T-helper 22 cell (primary cell): ENCODE measurements at places on chromosomes 16 and 17.

DNA sequence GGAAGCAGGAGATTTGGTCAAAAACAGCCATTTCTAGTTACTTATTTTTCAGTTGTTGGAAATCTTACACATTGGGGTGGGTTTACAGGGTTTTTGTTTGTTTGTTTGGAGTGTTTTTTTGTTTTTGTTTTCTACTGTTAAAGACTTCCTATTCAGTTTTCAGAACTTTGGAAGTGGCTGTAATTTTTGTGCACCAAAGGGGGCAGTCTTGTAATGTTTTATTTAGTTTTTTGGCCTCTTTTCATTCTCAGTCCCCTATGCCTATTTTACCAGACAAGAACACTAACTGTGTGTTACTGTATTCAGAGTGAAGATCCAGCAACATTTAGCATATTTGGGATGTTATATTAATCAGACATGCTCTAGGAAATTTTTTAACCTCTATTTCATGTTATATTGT, 20.6 kb downstream of the TPPP3 start:
- DNase-seq, result no peak

GRCh38 chr17:50316016-50316587, 29.8 kb upstream of the XYLT2 start:
- no peak for DNase-seq

GRCh38 chr16:54505549-54506213, 219.1 kb upstream of the IRX3 start:
- no peak for DNase-seq

- no peak for DNase-seq
These were observed 9.8 kb upstream of the SMPD3 start for GRCh38 chr16:68458101-68458500.

DNA sequence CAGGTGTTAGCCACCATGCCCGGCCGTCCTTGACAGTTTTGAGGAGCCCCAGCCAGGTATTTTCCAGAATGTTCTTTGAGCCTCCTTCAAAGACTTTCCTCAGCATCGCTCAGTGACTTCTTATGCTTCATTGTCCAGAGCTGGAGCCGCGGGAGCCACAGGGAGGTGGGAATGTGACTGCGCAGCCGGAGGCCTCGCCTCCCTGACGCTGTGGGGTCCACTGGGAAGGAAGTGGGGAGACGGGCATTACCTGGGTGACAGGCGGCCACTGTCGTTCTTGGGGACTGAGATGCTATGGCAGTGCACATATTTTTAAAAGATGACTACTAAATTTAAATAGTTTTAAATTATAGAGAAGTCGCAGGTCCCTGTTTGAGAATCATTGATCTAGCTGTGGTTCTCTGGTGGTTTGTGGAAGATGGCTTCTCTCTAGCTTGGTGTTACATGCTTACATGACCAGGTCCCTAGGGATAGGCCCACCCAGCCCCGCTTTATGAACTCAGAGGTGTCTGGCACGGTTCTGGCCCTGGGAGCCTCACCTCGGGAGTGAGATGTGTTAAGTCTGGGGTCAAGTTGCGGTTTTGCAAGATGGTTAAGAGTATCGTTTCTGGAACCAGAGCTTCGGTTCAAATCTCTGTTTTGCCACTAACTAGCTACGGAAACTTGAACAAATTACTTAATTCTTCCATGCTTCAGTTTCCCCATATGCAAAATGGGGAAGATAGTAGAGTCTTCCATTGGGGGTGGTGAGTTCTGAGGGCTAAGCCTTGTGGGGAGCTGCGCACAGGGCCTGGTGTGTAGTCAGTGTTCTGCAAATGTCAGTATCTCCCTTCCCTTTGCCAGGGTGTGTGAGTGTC, 53.0 kb downstream of the ATP2C2 start:
- no peak for DNase-seq

GRCh38 chr16:81654346-81654745, 124.7 kb upstream of the PLCG2 start:
- DNase-seq, result no peak

DNA sequence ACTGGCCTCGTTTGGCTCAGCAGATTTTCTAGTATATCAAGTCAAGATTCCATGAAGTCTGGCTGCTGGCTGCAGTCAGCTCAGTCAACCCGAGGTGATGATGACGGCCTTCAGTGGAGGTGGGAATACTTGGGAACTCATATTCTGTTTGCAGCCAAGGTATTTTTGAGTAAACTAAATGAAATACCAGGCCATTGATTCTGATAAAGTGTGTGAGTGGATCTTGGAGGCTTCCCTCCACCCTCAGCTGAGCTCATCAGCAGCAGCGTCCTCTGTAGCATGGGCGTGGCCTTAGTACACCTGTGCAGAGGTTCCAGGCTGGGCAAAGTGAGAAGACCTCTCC, 22.0 kb upstream of the TACO1 start:
- no peak for DNase-seq

DNA sequence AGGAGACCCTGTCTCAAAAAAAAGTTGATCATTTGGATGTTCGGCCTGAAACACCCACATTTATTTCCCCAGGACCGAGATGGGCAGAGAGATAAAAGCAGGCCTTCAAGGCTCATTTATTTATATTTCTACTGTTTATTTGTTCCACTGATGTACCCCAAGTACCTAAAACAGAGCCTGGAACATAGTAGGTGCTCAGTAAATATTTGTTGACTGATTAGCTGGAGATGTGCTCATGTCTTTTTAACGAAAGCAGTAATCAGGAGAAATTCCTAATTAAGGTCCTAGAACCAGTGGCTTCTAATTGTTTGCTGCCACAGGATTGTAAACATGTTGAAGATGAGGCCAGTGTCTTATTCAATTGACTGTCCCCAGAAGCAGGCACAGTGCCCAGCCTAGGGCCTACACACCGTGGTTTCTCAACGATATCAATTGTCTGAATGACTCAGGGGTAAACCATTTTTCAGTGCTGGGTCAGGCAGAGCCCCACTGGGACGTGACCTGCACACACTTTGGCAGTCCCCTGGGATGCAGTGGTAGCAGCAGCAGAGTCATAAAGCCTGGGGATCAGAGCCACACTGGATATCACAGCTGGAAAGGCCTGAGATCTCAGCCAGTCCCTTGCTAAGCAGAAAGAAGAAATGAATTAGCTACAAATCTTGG, 34.8 kb downstream of the SOST start:
- DNase-seq, result no peak

DNA sequence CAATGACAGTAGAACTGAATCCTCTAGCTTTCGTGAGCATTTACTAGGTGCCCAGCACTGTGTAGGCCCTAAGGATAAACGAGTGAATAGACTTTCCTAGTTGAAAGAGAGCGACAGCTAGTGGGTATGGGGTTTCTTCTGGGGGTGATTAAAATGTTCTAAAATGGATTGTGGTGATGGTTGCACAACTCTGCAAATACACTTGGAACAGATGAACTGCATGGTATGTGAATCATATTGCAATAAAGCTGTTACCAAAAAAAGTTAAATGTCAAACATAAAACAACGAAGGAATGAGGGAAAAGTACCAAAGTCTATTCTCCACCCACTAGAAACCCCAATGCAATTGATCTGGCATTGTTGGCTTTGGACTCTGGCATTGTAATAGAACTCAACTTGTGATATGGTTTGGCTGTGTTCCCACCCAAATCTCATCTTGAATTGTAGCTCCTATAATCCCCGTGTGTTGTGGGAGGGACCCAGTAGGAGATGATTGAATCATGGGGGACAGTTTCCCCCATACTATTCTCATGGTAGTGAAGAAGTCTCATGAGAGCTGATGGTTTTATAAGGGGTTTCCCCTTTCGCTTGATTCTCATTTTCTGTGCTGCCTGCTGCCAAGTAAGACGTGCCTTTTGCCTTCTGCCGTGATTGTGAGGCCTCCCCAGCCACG, 70.5 kb downstream of the MARF1 start:
- no peak for DNase-seq

- no peak for DNase-seq
These were observed 10.5 kb upstream of the TEKT3 start for GRCh38 chr17:15351925-15352324.

GRCh38 chr16:68417711-68418301, 30.5 kb downstream of the SMPD3 start:
- peak; percentile 52 for DNase-seq

- DNase-seq, result peak; percentile 45
These were observed 10.2 kb upstream of the NFATC3 start for GRCh38 chr16:68074850-68075555.

GRCh38 chr17:29597361-29598172, 4.6 kb downstream of the ANKRD13B start:
- no peak for DNase-seq

DNA sequence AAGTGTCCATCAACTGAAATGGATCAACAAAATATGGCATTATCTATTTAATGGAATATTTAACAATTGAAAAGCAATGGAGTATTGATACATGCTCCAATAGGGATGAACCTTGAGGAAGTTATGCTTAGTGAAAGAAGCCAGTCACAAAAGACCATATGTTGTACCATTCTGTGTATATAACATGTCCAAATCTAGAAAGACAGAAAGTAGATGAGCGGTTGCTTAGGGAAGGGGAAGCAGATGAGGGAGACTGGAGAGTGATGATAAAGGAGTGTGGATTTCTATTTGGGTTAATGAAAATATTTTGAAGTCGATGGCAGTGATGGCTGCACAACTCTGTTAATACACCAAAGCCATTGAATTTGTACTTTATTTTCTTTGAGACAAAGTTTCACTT, 8.5 kb upstream of the ERN1 start:
- DNase-seq, result no peak

DNA sequence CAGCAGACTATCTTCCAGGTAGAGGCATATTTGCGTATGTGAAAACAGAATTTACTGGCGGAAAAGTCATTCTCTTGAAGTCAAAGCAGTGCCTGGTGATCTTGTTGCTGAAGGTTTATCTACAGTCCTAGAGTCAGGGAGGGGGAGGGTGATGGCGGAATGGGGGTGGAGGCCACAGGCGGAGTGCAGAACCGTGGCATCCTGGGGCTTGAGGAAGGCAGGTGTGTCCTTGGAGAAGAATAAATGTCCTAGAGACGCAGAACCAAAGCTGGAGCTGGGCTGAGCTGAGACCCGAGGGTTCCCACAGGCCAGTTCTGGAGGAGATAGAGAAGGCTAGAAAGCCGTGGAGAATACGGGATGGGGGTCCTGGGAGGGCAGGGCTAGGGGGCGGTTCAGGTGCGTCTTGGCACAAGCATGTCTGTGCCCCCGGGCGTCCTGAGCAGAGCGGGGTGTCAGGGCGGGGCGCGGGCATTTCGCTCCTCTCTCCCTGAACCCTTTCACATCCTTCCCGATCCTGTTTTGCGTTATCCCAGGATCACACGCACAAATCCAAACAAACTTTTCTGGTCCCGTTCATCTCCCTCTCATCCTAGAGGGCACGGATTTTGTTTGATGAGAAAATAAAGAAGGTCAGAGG, 76.9 kb upstream of the CREBBP start:
- no peak for DNase-seq

DNA sequence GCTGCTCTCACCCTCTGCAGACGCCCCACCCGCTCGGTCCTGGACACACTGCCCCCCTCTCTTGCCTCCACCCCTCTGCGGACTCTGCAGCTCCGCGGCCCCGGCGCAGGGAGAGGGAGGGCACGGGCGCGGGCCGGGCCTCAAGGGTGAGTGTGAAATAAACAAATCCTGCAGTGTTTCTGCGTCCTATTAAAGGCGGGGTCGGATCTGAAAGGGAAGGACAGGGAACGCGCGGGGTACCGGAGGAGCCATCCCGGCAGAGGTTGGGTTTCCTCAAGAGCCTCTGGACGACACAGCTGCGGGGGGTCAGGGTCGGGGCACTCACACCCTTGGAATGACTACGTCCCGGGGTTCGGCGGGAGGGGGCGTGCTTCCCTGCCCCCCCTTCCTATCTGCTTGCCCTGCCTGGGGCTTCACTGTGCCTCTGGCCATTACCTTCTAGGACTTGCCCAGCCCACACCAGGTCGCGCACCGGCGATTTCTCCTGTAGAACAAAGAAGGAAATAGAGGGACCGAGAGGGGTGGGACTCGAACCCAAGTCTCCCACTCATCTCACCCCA, 466 bp upstream of the HSF4 start:
- DNase-seq, result no peak
